ENCODE measurements at places on chromosomes 3 and 15. TPM values are rescaled to one million over a fixed set of nuclear protein-coding genes. Genes with fewer than 3 reads are reported as not detected.

DNA sequence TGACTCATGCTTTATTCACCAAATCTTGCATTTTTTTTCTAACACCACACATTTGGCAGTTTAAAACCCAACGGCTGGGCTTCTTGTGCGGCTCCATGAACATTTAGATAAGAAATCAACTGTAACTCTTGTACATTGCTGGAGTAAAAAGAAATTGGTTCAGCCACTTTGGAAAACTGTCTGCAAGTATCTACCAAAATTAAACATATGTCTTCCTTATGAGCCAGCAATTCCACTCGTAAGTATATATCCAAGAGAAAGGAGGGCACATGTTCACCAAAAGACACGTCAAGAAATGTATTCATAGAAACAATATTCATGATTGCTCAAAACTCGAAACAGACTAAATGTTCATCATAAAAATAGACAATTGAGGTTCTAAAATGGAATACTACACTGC lies 291.9 kb upstream of the POU1F1 start:
- no peak for ATAC-seq

GRCh38 chr15:55226127-55226526 lies 29.4 kb upstream of the RSL24D1 start:
- ATAC-seq, result no peak

- no peak for ATAC-seq
Measured at GRCh38 chr3:32643354-32643753, 41.6 kb upstream of the CNOT10 start.

GRCh38 chr3:159123877-159124276 lies 322.0 kb downstream of the MFSD1 start:
- no peak for ATAC-seq

GRCh38 chr15:41561104-41561776 lies 2.2 kb downstream of the TYRO3 start:
- no peak for ATAC-seq

DNA sequence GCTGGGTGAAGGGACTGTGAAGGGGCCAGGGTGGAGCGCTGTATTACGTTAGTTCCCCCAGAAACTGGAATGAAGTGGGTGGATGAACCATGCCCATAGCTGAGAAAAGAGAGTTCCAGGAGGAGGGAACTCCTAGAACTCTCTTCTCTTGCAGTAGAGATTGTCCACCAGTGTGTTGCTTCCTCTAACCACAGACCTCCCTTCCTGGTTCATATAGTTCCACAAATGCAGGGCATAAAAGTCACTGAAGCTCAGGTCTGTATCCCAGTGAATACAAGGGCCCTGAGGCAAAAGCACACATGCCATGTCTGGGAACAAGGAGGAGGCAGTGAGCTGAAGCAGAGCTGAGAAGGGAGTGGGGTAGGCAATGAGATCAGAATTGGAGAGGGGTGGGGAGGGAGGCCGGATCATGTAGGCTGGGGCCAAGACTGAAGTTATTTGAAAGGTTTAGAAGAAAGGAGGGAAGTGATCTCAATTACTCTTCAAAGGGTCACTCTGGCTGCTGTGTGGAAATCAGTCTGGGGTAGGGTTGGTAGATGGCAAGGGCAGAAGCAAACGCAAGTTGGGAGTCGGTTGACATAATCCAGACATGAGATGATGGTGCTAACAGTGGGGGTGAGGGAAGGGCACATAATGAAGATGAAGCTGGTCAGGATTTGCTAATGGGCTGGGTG lies 6.5 kb downstream of the A4GNT start:
- ATAC-seq, result no peak

DNA sequence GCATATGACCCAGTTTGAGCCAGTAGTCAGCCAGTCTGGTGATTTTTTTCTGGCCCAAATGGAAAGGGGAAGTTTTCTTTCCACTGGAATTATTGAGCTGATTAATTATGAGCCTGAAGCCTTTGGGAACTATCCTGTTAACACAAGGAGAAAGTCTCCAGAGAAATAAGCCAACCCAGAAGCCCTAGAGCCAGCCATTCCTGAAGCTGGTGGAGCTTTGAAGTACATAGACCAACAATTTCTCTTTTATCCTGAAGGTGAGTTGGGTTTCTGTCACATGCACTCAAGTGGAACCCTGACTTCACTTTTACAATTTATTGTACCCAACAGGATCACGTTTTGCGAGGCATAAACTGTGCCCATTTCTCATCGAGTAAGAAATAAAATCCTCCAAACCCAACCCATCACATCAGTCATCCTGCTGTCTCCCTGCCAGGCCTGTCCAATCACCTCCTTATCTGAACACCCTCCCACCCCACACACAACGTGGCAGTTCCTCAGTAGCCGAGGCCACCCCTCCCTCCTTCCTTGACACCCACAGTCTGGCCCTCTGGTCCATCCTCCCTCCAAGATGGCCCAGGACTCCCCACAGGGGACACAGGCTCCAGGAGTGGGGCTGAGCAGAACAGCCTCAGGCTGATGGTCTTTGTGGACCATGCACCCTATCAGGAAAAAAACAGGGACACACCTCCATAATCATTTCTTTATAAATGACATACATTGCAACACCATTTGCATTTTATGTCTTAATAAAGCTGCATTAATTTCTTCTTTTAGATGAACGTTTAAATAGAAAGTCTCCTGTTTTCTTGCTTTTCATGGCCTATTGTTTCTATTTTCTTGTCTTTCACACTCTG lies 55.7 kb upstream of the GATA2 start:
- no peak for ATAC-seq

Gene DZIP1L
- 6.1 TPM for total RNA-seq

Gene PRTG
- 1.6 TPM for total RNA-seq

Gene CFAP20DC
- 1.6 TPM for total RNA-seq
